Stimulated activated CD8-positive, alpha-beta memory T cell treated with anti-CD3 and anti-CD28 coated beads, Interleukin-15, amount 100 ng/mL, for 4 hours (primary cell): ENCODE measurements at places on chromosomes 5 and 9.

GRCh38 chr5:15393146-15393545 is 106.8 kb upstream of the FBXL7 start:
- no peak for DNase-seq

DNA sequence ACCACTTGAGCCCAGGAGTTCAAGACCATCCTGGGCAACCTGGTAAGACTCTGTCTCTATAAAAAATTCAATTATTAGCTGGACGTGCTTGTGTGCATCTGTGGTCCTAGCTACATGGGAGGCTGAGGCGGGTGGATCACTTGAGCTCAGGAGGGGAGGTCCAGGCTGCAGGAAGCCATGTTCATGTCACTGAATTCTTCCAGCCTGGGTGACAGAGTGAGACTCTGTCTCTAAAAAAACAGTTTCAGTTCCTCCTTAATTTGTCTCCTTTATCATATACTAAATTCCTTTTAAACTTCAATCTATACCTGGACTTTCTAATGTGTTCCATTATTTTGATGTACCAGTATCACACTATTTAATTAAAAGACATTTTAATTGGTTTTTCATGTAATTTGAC is 422.2 kb upstream of the TLE4 start:
- DNase-seq: no peak

DNA sequence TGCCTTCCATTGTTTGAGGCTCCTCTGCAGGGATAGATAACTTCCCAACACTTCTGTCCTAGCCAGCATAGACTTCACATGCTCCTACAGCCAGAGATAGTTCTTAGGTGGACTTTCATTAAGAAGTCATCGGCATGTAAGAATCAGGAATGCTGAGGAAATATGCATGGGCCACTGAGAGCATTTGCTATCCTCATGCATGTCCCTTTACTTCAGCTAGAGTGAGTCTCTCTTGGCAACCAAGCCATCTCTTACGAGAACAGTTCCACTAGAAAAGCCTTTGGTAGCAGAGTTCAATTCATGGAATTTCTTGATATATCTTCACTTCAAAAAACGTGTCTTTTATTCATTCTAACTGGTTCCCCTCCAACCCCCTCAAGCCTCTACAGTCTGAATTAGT is 202.4 kb downstream of the SMARCA2 start:
- DNase-seq: no peak

GRCh38 chr9:76799473-76799872 is 35.2 kb downstream of the PCA3 start:
- DNase-seq: no peak

- DNase-seq: no peak
Observed at GRCh38 chr5:4188704-4189103, 593.1 kb downstream of the IRX1 start.

- no peak for DNase-seq
Observed at GRCh38 chr9:17472126-17472525, 106.7 kb upstream of the SH3GL2 start.
